ENCODE measurements at places on chromosomes 16 and 17.

- no peak for DNase-seq
Observed at GRCh38 chr17:64113006-64113405, 16.9 kb downstream of the ERN1 start.

DNA sequence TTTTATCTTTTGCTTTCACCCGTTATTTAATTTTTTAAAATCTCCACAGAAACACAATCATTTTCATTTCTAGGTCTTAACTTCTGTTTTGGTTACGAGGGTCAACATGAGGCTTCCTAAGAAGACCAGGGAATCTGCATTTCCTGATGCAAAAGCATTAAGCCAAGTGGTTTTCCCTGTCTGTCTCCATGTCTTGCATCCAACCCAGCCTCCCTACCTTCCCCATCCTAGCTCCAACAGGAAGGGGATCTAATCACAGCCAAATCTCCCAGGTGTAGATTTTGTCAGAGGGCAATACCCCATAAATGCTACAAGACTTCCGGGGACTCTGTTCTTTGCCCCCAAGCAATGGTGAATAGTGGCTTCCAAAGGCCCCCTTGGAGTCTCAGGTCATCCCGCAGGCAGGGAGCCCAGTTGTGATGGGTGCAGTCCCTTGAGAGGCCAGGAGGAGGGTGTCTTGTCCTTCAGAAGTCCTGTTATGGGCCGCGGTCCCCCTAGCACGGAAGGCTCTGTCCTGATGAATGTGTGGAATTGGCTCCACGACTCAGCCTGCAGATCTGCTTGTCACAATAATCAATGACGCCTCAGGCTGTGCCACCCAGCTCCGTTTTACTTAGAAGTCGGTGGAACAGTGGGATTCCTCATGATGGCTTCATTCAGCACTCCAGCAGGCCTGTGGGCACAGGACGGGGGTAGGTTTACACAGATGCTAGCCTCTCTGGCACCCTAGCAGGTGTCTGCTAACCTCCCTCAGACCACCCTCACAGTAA is 141.1 kb downstream of the RGS9 start:
- no peak for DNase-seq

DNA sequence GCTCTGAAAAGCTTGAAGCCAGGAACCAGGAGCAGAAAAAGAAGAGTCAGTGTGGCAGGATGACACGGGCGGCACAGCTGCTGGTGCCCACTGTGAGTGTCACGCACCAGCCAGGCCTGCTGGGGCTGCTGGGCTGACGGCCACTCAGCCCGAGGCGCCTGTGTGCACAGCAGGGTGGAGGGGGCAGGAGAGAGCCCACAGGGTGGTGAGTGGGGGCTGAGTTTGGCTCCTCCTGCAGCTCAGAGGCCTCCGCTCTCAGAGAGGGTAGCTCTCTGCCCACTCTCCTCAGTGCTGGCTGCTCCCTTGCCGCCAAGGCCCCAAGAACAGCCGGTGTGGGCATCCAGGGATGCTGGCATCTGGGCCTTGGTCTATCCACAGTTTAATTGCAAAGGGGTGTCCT is 59.6 kb downstream of the GSG1L start:
- DNase-seq: no peak

DNA sequence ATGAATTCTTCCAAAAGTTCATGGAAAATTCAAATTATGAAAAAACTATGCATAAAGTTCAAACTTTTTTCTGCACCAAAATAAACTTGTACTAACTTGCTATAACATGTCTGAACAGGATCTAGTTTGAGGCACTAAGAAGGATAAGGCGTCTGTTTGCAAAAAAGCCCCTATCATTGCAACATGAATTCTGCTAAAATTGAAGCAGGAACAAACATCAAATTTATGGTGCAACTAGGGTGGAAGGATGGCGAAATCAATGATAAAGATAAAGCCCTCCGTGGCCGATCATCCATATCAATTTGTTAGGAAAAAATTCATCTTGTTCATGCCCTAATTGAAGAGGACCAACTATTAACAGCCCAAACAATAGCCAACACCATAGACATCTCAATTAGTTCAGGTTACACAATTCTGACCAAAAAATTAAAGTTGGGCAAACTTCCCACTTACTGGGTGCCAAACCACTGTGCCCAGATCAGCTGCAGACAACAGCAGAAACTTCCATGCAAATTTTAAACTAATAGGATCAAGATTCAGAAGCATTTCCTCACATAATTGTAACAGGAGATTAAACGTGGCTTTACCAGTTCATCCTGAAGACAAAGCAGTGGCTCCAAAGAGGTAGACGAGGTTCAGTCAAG is 12.9 kb downstream of the IL21R start:
- no peak for DNase-seq

DNA sequence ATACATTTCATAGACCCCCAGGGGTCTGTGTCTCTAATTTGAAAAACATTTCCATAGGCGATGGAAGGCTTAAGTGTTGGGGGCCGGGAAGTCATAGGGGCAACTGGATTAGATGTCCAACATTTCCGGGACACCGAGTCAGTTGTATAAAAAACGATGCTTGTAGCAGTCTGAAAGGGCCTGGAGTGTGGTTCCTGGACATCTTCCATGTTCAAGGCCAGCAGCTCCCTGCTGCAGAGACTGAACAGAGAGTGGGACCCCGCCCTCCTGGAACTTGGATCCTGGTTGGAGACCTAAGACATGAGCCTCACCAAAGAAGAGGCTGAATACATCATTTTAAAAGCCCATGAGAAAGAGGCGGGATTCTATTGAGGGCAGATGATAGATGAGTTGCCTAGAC is 82.0 kb upstream of the ZNF423 start:
- DNase-seq: no peak

DNA sequence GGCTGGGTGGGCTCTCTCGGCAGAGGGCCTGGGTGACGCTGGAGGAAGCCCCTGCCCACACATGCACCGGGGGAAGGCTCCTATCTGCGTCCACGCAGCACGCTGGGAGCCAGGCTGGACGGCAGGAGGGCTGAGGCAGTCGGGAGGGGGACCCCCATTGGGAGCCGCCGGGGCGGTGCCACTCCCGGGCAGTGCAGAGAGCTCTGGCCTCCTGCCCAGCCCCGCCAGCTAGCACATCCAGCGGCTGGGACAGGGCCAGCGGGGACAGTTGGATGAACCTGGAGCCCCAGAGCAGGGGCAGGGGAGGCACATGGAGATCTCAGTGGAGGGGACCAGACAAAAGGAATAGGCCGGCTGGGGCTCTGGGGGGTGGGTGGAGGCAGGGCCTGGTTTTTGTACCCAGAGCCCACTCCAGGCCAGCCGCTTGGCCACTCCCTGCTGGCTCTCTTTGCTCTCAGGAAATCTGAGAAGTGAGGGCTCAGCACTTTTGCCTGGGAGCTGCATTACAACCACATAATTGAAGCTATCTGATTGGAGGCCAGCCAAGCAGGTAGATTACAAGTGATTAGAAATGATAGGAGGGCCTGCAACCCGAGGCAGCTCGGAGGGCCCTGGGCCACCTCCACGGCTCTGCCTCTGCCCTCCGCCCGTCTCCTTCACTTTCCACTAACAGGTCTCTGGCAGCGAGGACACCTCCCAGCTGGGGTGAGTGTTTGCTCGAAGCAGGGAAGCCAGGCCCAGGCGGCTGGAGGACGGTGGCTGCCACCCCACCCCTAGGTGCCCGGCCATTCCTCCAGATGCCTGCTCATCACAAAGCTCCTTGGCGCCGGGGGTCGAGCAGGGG is 40.1 kb downstream of the ENGASE start:
- DNase-seq: no peak

GRCh38 chr16:4372578-4373355 is 1.1 kb downstream of the VASN start:
- DNase-seq: no peak

DNA sequence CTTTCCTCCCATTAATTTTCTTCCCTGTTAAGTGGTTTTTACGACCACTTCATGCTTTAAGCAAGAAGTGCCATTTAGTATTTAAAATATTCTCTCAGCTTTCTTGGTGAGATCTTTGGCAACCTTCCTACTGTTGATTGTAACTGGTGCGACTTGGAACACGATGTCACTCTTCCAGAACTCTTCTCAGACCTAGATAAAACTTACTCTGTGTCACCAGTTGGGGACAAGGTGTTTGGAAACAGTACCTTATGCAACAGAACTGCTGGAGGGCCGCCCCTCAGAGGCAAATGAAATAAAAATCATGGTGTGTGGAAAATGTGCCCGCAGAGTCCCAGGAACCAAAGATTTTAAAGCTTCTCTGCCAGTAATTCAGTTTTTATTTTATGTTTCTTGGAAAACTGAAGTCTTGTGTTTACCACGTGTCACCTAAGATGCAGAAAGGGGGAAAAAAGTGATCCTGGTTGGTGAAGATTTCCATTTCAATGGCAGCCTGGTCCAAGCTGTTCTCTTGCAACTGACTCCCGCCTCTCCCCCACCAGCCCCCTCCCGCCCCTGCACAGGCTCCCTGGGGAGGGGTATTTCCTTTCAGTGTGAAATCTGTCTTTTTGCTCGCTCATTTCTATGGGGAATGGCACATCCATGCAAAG is 7.2 kb upstream of the HSD11B2 start:
- DNase-seq: no peak

- DNase-seq: no peak
Observed at GRCh38 chr16:51540259-51540658, 389.2 kb upstream of the SALL1 start.

DNA sequence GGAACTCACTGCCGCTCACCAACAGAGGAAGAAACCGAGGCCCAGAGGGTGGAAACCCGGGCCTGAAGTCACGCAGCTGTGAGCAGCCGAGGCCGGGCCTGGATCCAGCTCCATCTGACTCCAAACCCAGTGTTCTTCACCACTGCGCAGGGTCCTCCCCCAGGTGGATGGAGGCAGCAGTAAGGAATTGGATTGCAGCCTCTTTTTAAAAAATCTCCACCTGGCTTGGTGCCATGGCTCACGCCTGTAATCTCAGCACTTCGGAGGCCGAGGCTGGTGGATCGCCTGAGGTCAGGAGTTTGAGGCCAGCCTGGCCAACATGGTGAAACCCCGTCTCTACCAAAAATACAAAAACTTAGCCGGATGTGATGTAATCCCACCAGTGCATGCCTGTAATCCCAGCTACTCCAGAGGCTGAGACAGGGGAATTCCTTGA is 177.2 kb downstream of the FOXL1 start:
- DNase-seq: no peak

DNA sequence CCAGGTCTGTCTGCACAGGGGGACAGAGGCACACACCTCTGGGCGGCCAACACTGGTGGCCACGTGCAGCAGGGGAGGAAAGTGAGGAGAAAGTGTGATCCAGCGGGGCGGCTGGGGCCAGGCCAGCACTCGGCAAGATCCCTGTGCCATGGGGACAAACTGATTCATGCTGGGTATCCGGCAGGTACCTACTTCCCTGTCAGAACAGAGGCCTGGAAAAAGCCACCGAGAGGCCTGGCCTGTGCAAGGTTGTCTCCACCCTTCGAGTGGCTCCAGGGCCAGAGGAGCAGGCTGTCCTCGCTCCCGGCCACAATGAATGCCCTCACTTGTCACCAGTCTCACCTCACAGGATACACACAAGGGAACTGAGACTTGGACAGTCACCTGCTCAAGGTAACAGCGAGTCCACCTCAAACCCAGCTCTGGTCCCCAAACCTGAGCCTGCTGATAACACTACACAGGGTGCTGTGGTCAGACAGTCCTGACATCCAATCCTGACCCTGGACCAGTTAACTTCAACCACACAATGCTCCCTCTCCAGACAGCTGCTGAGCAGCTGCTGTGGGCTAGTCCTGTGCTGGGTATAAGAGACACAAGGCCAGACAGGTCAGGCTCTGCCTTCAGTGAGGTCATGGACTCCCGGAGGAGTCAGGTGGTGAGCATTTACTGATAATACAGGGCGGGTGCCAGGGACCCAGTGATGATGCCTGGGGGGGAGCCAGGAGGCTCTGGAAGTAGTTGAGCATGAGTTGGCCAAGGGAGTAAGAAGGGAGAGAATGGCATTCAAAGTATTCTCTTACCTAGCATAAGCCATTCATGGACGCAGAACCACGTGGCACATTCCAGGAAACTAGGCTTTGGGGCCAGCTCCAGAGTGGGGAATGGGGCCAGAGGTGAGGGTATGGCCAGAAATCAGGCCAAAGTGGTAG is 53.0 kb downstream of the VAC14 start:
- no peak for DNase-seq

DNA sequence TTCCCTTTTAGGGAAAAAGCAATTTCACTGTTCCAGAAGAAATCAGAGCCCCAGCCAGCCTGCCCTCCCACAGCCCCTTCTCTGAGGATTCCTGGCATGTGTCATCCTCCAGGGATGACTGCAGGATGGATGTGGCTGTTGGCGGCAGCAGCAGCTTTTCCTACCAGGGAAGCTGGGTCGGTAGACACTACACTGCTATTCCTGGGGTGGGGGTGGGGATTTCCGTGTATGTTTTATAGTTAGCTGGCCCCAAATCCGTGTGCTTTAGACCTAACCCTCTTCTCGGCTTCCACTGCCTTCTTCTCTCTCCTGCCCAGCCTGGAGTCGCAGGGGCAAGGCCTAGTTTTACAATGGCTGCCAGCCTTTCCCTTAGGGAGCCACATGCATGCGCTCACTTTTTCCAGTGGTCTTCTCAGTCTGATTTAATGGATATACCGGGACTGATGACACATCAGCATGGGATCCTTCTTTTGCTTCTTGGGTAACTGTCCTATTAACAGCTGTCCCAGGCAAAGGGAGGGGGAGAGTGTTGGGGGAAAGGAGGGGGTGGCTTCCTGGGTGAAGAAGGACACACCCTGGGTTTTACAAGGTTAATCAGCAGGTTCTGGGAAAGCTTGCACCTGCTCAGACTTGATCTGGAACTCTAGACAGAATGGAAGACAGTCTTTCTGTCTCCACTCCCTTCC is 2.7 kb upstream of the NFE2L1 start:
- no peak for DNase-seq

- DNase-seq: no peak
Observed at GRCh38 chr16:11042191-11042590, 97.8 kb downstream of the CLEC16A start.

DNA sequence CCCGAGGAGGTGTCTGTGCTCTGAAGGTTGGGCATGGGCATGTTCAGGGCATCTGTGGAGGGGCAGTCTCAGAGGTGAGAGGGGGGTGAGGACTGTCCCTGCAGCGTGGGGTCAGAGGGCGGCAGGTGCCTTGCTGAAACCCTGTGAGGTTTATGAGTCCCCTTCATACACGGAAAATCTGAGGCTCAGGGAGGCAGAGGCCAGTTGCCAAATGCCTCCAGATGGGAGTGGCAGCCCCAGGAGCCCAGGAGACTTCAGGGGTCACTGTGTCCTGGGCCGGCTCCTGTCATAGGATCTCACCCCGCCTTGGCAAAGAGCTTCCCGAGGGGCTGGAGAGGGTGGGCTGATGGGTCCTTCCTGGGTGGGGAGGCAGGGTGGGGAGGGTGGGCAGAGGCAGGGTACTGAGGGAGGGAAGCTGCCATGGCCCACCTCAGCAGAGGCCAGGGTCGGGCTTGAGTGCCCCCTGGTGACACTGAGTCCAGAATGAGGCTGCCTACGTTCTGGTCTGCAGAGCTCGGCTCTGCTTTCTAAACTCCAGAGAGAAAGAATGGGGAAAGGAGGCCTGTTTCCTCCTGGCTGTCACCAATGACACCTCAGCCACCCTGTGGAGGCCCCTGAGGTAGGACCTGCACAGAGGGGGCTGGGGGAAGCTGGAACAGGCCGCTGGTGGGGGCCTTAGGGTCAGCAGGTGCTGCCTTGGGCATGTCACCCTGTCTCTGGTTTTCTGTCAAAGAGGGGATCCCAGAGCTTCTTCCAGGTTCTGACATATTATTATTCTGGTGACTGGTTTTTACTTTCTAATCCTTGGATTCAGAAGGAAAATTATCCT is 1.1 kb downstream of the LGALS9 start:
- DNase-seq: no peak

All from stimulated activated naive CD4-positive, alpha-beta T cell treated with Interleukin-2 at 50 U/mL for 16 hours (primary cell).